ENCODE measurements at places on chromosomes 4 and X.
A peak's percentile ranks its signal among the peaks of the same experiment; 100 is the strongest.

- DNase-seq, result no peak
These were observed 23.8 kb upstream of the CYP4V2 start for GRCh38 chr4:186167605-186168004.

GRCh38 chrX:43728966-43729365, 72.9 kb downstream of the MAOA start:
- DNase-seq, result no peak

DNA sequence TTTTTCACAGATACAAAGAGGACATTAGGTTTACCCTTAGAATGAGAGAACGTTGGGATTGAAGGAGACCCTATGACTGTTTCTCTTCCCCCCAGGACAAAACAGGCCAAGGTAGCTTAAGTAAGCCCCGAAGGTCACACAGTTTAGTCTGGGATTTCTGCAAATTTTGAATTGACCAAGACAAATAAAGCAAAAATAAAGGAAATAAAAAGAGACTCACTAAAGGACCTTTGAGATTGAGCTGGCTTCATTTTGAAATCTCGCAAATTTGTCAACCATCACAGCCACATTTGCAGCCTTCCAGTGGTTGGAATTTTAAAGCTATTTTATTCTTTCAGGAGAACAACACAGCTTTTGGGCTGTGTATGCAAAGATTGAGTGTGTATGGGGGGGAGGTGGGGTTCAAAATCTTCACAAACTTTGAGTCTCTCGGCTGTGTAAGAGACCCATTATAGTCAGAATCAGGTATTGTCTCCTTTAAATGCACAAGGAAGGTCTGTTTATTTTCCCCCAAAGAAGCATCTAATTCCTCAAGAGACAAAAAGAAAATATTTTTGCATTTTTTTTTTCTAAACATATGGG, 4.2 kb downstream of the TMSB4X start:
- no peak for DNase-seq

- DNase-seq, result no peak
These were observed 190.8 kb upstream of the NUDT6 start for GRCh38 chr4:123113155-123113554.

DNA sequence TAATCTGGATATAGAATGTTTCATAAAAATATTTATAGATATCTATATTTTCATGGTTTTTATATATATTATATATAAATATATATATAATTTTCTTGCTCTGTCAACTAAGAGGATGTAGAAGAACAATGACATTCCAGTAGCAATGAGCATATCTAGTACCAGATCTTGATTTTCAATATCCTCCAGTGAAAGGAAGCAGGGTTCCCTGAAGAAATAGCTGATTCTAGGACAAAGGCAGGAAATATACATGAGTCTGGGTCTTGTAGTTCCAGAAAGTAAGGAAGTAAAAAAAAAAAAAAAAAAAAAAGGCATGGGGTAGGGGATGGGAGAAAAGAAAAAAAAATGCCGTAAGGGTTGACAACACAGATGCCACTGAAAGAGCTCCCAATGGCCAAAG, 241.4 kb downstream of the RASL11B start:
- no peak for DNase-seq

GRCh38 chrX:108399418-108400165, 38.6 kb downstream of the COL4A6 start:
- DNase-seq, result no peak

GRCh38 chr4:7155590-7156071, 36.7 kb upstream of the SORCS2 start:
- DNase-seq, result no peak

DNA sequence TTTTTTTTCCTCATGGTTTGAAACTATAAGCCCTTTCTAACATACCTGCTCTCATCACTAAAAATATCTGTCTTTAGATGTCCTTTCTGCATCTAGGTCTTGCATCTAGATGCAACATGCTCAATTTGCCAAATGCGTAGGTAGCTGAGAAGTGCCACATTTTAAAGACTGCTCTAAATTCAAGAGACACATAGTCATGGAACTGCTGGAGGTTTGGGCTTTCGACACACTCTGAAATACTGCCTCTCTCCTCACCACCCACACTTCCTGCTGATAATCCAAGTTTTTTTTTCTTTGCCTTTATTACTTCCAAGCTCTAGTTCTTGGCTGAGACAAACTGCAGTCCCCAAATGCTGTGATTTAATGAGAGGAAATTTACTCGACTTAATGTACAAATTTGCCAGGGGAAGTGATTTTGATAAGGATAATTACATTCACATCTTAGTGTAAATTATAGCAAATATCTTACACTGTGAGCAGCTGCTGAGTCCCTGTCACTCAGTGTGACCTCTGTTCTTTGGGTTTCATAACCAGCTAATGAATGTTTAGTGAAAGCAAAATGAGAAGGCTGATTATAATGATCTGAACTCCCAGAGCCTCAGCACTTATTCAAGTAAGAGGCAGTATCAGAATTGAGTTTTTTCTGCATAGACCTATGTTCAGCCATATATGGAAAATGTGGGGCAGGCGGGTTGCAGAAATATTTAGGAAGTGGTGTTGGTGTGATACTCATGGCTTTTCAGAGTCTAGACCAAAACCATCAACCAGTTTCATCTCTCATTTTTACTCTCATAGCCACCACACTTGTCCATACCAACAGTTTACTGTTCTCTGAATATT, 31.3 kb downstream of the DRD5 start:
- peak; percentile 56 for DNase-seq

DNA sequence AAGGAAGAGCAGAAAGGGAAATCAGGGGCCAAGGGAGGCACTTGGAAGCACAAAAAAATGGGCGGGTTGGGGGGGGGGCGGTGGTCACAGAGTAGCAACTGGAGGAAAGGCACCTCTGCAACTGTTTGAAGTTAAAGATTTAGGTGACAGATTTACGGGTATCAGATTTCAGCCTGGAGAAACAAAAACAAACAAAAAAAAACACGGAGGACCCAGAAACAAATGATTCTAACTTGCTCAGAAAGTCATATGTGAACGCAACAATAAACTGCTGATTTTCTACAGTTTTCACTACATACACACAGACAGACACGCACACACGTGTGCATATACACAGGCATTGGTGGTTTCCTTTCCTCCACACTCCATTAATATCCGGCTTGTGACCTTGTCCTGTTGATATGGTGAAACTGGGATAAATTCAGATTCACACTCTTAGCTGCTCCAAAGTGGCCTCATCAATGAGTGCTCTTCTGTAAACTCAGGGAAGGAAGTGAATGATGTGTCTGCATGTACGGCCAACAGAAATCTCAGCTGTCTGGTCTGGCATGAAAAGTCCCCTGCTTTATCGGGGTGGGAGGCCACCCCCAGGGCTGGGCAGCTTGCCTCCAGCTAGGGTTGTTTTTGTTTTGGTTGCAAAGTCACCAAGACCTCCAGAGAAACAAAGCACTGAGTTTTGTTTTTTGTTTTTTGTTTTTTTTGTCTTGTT, 54.3 kb downstream of the CHST7 start:
- DNase-seq, result no peak

GRCh38 chrX:37755025-37755424, 24.8 kb upstream of the CYBB start:
- peak; percentile 75 for DNase-seq

- DNase-seq, result no peak
These were observed 436.6 kb downstream of the C4orf33 start for GRCh38 chr4:129532573-129532972.

DNA sequence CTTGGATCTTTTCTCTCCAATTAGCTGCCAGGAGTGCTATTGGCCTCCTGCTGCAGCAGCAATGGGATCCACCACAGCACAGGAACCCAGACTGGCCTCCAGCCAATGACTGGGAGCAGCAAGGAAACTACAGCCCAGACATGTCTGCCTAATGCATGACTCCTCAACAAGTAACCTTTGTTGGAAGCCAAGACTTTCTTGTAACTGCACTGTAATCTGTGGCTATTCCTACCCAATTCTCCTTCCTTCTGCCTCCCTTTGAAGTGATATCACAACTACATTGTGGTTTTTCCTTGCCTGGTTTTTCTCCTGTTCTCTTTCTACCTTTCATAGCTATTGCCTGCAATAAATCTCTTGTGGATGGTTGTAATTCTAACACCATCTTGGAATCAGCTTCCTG, 39.8 kb downstream of the SNCA start:
- DNase-seq, result no peak

GRCh38 chr4:122591196-122591595, 29.7 kb downstream of the IL21 start:
- no peak for DNase-seq

DNA sequence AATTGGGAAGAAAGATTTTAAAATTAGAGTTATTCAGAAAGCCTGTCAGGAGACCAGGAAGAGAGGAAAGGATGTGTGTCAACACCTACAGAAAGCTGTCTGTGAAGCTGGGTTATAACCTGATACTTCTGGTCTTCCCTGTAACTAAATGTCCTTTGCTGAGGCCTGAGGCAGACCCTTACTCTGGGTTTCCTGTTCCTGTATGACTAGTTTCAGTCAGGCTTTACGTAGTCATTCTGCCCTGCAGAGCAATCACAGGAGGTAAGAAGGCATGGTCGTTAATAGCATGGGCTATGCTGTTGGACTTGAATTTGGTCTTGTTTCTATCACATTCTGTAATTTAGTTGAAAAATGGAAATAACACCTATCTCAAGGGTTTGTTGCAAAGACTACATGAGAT, 110.5 kb upstream of the IGFBP7 start:
- no peak for DNase-seq

DNA sequence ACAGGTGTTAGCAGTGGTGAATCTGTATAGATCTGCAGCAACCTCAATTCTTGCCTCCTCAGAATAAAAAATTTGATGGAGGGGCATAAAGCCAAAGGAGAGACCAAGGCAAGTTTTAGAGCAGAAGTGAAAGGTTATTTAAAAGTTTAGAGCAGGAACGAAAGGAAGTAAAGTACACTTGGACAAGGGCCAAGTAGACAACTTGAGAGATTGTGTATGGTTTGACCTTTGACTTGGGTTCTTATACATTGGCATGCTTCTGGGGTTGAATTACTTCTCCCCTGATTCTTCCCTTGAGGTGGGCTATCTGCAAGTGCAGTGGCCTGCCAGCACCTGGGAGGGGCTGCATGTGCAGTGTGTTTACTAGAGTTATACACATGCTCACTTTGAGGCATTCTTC, 278.8 kb upstream of the NDST3 start:
- no peak for DNase-seq

GRCh38 chr4:141080668-141081067, 52.6 kb downstream of the RNF150 start:
- DNase-seq, result no peak

DNA sequence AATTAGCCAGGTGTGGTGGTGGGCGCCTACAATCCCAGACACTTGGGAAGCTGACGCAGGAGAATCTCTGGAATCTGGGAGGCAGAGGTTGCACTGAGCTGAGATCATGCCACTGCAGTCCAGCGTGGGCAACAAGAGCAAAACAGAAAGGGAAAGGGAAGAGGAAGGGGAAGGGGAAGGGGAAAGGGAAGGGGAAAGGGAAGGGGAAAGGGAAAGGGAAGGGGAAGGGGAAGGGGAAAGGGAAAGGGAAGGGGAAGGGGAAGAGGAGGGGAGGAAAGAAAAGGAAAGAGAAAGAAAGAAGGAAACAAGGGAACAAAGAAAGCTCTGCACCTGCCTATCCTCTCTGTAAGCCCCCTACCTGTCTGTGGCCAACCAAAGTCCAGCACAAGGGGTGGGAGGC, 35.2 kb downstream of the FAM53A start:
- DNase-seq, result no peak

GRCh38 chr4:2482693-2483092, 13.8 kb downstream of the RNF4 start:
- DNase-seq, result peak; percentile 76

DNA sequence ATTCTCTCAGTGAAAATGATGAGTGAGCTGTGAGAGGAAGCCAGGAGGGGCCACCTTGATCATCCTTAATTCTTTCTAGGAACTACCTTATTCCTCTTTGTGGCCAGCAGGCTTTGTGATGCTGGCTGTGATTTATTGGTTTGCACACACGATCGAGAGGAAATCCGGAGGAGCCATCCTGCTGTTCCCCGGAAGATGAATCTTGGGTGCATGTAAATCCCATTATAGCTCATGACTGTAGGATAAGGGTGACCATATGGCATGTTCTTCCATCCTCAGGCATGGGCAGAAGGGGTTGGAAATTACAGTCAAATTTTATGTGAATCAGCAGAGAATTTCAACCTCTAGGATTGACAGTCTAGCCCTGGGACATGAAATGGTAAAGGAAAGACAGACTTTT, 254.5 kb downstream of the UNC5C start:
- DNase-seq, result no peak

GRCh38 chrX:78945186-78945912, at the start of gene P2RY10:
Gene P2RY10 (plus strand): TSS chrX:78945391. CDS start chrX:78960521, 15,130 bp downstream.
- DNase-seq, result peak; percentile 56

DNA sequence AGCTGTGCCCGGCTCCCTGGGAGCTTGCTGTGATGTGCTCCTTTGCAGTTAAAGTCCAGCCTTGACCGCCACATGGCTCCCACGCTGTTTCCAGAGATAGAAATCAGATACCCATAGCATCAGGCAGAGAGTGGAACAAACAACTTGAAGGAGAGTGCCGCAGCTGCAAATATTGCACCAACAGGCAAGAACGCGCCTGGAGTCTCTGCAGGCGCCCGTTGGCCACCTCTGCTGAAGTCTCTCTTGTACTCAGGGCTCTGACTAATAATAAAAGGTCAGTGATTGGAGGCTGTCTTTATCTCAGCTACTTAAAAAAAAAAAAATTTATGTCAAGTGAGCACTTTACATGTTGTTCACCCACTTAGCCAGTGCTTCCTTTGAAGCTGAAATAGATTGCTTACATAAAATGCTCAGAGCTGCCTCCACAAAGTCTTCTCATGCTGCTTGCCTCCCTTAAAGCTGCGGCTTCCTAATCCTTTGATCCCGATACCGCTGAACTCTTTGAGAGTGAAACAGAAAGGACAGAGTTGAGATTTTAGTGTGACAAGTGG, 30.9 kb upstream of the TENM3 start:
- no peak for DNase-seq

DNA sequence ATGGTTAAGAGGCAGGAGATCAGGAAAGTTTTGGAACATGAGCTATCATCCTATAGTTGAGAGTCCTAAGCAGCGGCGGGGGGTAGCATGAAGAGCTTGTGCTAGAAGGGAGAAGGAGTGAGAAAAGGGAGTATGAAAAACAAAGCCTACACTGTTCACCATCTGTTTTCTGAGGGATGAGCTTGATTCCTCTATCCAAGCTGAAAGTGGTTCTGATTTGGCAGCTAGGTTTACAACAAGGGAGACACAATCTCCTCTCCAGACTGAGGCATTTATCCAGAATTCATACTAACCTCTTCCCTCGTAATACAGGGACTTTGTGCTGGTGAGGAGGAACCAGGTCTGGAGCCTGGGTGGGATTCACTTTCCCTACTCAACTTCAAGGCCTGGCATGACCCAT, 23.5 kb downstream of the TSC22D3 start:
- DNase-seq, result no peak

GRCh38 chr4:7352486-7352885, 82.2 kb downstream of the PSAPL1 start:
- no peak for DNase-seq

DNA sequence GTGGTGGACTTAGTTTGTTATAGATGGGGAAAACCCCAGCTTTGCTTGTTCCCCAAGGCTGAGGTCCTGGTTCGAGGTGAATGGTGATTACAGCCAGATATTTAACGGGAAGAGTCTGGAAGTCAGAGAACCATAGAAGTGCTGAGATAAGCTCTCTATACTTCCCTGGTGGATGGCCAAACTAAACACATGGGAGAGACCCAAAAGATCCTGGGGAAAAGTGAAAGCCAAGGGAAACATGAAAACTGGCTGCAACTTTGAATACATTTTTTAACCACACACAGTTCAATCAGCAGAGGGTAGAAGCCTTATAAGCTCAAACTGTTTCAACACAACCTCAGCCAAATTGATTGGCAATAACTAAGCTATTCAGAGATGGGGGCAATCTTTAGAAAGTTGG, 29.3 kb upstream of the SRPX start:
- DNase-seq, result no peak

GRCh38 chr4:82652062-82652461, 90.3 kb upstream of the TMEM150C start:
- no peak for DNase-seq
